ENCODE measurements at places on chromosomes 16 and 17.

- DNase-seq = no peak
These were observed 521 bp downstream of the C16orf87 start for GRCh38 chr16:46830417-46830901.

- peak; percentile 82 for DNase-seq
These were observed 100.9 kb downstream of the PARN start for GRCh38 chr16:14529010-14529669.

DNA sequence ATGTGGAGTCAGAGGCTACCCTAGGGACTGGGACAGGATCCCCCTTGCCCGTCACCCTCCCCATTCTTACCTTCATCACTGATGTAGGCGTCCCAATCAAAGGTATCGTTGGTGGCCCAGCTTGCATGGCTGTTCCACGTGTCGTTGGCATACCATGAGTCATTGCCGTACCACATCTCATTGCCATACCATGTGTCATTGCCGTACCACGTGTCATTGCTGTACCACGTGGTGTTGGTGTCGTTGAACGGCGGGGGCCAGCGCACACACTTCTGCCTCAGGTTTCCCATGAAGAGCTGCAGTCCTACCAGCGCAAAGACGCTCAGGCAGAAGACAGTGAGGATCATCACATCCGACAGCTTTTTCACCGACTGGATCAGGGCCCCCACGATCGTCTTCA, 4.8 kb downstream of the SCN4A start:
- DNase-seq = no peak

DNA sequence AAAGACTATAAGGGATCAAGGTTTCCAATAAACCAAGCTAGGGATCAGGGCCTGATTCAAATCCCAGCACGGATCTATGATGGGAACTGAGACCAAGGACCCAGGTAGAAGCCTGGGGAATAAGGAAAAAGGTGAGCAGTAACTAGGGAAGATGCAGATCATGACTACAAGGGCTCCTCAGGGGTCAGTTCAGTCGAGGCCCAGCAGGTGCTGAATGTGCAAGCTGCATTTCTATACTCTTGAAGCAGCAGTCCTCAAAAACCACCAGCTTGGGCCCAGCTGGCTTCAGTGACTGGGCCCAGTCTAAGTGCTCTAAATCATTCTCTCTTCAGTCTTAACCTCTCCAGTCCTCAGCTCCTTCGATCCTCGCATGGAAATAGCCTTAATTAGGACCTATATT, 228.8 kb upstream of the AXIN2 start:
- no peak for DNase-seq

- no peak for DNase-seq
These were observed 20.9 kb downstream of the UBE2O start for GRCh38 chr17:76432004-76432403.

DNA sequence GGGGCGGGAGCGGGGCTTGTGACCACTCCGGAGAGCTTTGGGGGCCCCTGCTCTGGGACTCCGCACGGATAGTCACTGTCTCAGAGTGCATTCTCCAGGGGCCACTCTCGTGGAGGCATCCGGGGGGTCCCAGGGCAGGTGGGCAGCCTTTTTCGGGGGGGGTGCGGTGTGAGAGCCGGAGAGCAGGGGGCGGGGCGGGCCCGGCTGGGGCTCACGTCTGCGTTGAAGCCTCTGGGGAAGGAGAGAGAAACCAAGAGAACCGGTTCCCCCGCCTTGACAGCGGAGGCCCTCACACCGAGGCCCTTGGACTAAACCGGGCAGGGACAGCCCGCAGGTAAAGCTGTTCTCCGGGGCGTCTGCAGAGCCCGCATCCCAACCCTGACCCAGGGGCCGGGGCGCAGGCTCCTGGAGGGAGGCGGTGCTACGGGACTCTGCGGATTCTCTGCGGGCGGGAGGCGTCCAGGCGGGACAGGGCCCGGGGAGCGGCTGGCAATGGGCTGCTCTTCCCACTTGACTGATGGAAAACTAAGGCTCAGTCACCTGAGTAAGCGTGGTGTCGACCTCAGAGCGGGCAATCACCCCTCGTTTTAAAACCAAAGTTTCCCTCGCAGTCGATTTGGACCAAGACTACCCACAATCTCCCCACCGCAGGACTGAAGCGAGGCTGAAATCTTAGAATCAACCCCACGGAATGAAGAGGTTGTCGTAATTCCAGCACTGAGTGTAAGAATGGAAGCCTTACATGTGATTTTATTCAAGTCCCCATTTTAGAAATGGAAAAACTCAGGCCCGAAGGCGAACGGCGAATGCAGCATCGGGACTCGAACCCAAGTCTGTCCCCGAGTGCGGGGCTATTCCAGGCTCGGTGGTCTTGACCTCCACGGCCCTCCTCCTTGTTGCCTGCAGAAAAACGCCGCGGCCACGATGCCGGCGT, 49.6 kb upstream of the AMZ2 start:
- DNase-seq = no peak

DNA sequence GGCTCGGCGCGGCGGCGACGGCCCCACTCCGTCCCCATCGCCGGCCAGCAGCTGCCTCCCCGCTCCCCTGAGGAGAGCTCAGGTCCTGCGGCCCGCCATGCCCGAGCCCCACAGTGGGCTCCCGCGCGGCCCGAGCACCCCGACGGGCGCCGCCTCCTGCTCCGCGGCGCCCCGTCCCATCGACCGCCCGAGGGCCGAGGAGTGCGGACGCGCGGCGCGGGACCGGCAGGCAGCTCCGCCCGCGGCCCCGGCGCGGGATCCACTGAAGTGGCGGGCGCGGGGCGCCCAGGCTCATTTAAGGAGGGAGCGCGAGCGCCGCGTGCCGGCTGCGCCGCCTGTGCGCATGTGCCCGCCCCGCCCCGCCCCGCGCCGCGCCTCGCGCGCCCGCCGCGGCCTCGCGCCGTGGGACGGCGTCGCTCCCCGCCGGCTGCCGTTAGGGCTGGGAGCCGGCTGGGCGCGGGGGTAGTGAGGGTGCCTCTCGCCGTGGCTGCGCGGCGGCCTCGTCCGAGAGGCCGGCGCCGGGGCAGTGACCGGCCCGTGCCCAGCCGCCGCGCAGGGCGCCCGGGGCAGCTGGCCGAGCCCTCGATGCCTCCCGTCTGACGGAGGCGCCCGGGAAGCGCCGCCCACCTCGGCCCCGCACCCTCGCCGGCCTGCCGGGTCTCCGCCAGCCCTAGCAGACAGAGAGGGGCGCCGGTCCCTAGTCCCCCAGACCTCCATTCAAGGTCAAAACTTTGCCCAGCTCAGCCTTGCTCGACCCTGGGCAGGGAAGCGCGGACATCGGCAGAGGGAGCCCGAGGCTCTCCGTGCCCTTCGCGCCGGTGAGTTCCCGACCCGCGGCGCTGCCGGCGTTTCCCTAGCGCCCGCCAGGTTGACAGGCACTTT, at the start of gene NETO2:
TSS of gene NETO2 (minus strand) at position 269 of the 882 bp plus-strand sequence. CDS start 333 bp downstream, outside the sequence.
- peak; percentile 54 for DNase-seq

DNA sequence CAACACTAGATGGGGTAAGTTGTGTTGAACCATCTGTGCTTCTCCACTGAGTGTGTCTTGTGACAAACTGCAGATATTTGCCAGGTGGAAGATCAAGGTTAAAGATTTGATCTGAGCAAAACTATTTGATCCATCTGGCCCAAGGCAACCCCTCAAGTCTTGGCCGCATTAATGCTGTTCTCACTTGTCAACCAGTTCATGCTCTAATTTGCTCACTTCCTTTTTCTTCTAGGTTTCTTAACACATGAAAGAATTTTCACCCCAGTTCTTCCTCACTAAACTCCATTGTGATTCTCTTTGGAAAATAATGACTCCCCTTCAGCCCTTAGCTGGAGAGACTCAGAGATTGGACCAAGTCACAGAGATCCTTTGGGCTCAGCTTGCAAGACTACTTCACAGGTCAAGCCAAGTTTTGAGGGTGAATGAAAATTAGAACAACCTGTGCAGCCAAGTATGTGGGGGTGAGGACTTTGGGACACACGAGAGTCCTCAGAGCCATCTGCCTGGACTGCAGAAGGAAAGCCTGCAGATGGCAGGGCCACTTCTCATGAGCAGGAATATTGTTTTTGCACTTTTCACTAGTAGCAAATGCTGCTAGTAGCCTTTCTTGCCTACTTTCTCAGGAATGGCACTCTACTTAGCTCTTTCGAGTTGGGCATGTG, 166.5 kb downstream of the AXIN2 start:
- DNase-seq = no peak

GRCh38 chr17:50832864-50833381, 2.5 kb upstream of the WFIKKN2 start:
- DNase-seq = no peak

- peak; percentile 70 for DNase-seq
These were observed 10.2 kb downstream of the FLII start for GRCh38 chr17:18248300-18248731.

- no peak for DNase-seq
These were observed 46.8 kb downstream of the FOXK2 start for GRCh38 chr17:82566129-82566960.

- DNase-seq = peak; percentile 17
These were observed 7.0 kb downstream of the KRT14 start for GRCh38 chr17:41579484-41580243.

DNA sequence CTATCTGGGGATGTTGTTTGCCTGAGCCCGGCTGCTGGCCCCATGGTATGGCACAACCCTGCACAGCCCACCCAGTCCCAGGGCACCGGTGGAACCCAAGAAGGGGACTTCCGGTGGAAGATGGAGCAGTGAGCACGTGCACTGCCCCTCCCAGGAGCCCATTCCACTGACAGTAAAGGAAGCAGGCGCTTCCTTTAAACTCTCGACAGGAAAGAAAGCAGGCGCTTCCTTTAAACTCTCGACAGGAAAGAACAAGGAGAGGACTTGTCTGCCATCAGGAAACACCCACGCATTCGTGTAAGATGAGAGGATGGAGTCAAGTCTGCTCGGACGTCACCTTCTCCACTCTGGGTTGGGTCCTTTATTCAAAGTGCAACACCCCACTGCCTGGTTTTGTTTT, 53.7 kb downstream of the IL21R start:
- no peak for DNase-seq

GRCh38 chr17:9587969-9588656, 11.7 kb downstream of the CFAP52 start:
- DNase-seq = no peak

DNA sequence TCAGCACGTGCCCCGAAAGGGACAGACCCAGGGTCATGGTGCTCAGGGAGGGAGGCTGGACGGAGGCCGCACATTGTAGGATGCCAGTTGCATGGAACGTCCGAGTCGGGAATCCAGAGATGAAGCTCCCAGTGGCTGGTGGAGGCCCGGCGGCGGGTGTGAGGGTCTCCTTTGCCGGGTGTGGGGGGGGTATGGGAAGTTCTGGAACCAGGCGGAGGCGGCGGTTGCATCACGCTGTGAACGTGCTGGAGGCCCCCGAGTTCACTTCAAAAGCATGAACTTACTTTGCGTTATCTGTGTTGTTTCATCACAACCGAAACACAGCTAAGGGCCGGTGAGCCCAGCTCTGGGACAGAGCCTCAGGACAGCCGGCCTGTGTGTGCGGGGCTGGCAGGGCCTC, 73.4 kb upstream of the GNG13 start:
- no peak for DNase-seq

- no peak for DNase-seq
These were observed 21.4 kb downstream of the CDRT4 start for GRCh38 chr17:15446036-15446435.

- DNase-seq = no peak
These were observed 7.7 kb upstream of the PPL start for GRCh38 chr16:4944333-4945281.

DNA sequence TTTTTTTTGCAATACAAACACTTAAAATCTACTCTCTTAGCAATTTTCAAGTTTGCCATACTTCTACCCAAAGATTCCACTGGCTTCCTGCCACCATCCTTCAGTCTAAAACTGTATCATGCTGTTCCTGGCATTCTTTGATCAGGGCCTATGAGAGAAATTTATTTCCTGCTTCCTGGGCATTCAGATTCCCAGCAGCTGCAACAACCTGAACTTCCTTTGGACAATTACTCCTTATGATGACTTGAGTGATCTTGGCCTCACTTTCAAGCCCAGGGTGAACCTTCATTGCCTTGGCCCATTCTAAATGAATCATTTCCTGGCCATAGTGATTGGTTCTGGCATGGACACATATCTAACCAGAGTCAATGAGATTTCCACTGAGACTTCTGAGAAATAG, 18.0 kb upstream of the MON1B start:
- DNase-seq = no peak

GRCh38 chr16:88526008-88526905, 43.9 kb upstream of the ZC3H18 start:
- no peak for DNase-seq

DNA sequence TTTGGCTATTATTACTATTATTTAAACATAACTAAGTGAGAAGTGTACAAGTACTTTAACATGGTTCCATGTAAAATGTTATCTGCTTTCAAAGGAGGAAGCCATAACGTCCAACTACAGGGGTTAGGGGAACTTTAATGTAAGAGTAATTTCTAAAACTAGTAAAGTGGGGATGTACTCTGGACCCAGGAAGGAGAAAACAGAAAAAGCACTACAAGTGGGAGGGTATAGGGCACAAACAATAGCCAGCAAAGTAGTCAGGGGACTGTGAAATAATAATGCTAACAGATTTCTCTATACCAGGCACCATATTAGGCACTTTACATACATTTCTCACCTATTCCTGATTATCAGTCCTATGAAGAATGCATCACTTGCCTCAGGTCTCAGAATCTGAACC, 19.6 kb downstream of the USP31 start:
- no peak for DNase-seq

DNA sequence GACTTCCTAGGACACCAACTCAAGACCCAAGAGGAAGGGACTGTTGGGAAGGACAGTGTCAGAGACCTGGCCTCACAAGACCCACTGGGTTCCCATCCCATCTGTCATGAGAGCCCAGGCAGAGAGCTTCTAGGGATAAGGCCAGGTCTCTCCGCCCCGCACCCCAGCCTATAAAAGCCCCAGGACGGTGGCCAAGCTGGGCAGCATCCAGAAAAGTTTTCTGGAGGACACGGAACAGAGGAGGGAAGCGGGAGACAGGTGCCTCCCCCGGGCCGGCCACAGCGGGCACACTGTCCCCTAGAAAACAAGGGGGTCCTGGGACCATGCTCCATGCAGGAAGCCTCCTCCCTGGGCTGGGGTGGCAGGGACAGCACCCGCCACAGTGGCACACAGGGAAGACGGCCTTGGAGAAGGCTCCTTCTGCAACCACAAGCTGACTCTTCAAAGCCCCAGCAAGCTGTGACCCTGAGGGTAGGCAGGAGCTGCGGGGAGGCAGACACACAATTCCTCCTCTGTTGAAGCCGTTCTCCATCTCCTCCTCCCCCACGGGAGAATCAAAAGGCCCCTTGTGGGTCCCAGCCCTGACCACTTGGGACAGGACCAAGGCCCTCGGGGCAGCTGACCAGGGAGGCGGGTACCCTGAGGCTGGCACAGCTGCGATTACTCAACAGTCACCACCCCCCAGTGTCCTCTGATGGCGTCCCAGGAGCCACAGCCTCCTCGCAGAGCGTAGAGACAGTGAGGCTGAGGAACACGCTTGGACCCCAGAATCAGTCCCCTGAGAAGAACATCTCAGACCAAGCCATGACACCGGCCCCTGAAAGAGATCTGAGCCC, 26.1 kb downstream of the TRPV3 start:
- DNase-seq = peak; percentile 99

Data from putamen (tissue), 1 donor.